ENCODE measurements at places on chromosomes 12 and 14. TPM values are rescaled to one million over a fixed set of nuclear protein-coding genes. Genes with fewer than 3 reads are reported as not detected.

DNA sequence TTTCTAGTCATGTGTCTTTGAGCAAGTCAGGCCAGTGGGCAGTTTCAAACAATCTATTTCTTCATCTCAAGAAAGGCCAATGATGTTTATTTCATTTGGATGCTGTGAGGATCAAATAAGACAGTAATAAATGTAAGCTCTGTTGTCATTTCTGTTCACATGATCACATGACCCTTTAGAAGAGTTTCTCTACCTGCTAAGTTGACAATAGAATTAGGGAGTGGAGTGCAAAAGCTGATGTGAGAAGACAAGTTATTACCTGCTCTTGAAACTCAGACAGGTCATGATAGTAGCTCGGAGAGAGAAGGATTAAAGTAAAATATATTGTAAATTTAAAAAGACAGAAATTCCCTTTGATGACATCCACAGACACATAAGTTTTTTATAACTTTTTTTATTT is 37.3 kb upstream of the DCN start:
- no peak for DNase-seq

DNA sequence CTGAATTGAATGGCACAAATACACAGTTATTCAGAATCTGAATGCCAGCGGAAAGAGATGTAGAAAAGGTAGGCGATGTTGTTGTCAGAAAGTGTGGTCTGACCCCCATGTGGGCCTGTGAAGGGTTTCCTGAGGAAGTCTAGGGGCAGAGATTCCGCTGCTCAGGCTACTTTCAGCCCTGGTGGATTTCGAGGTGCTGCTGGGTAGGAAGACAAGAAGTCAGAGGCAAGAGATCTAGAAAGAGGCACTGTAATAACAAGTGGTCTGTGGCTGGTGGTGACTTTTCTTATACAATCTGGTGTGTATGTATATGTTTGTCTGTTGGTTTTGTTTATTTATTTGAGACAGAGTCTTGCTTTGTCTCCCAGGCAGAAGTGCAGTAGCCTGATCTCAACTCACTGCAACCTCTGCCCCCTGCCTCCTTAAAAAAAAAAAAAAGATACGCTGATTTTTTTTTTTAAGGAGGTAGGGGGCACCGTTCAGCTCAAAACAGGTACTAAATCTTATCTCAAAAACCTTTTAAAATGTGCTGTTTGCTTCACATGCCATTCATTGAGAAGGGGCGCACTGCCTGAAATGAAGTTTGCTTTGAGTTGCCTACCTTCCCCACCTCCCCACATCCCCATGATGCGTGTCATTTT is 27.1 kb upstream of the MANSC4 start:
- no peak for DNase-seq

The POTEG gene
- not detected for total RNA-seq

The KRT4 gene
- 3.6 TPM for total RNA-seq

The NTN4 gene
- 66.1 TPM for total RNA-seq

All from lung (tissue), 17 donors.